ENCODE measurements at places on chromosomes 11 and 22.

- DNase-seq: no peak
Measured at GRCh38 chr11:118649941-118650340, 29.5 kb downstream of the TREH start.

DNA sequence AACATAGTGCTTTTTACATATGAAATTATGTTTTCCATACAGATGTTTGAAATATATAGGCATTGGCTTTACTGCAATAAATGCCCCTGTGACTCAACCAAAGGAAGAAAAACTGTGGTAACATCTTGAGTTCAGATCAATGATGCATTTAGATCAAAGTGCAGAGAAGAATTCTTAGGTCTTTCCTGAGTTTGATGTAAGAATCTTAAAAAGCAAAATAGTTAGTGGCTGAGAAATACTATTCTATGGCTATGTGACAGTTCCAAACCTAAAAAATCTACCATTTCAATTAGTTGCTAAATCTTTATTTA lies 93.7 kb downstream of the SOX6 start:
- DNase-seq: no peak

DNA sequence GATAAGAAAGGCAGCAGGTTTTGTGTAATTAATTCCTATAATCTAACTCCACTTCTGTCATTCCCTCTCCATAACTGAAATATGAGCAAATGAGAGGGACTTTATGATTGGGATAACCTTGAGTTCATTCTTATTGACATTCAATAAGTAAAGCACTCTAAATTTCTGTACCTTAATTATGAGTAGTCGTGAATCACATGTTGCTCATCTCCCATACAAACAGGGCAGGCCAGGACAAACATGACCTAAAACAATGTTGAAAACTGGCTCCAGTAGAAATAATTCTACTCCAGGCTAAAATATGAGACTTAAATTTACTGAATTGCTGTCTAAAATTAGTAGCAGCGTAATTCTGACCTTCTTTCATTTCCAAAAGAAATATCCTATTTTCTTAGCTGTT lies 505.4 kb downstream of the NELL1 start:
- DNase-seq: no peak

GRCh38 chr22:28442711-28443525 lies 236.7 kb downstream of the TTC28 start:
- no peak for DNase-seq

DNA sequence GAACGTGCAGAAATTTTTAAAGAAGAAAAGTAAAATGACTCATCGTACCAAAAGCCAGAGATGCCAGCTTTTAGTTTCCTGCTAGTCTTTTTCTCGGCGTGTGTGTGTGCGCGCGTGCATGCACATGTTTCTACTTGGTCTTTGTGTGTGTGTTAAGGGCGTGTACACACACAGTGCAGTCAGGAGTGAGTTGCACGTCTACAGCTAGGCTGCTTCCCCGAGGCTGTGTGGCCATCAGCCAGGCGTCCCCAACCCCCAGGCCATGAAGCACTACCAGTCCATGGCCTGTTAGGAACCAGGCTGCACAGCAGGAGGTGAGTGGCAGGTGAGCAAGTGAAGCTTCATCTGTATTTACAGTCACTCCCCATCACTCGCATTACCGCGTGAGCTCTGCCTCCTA lies 36.4 kb downstream of the KCNQ1 start:
- DNase-seq: no peak

- DNase-seq: no peak
Measured at GRCh38 chr22:17579535-17579981, 16.3 kb downstream of the SLC25A18 start.

GRCh38 chr22:29301716-29302401 lies 4.6 kb upstream of the GAS2L1 start:
- no peak for DNase-seq

- no peak for DNase-seq
Measured at GRCh38 chr22:42190274-42190673, 59.7 kb upstream of the CYP2D6 start.

DNA sequence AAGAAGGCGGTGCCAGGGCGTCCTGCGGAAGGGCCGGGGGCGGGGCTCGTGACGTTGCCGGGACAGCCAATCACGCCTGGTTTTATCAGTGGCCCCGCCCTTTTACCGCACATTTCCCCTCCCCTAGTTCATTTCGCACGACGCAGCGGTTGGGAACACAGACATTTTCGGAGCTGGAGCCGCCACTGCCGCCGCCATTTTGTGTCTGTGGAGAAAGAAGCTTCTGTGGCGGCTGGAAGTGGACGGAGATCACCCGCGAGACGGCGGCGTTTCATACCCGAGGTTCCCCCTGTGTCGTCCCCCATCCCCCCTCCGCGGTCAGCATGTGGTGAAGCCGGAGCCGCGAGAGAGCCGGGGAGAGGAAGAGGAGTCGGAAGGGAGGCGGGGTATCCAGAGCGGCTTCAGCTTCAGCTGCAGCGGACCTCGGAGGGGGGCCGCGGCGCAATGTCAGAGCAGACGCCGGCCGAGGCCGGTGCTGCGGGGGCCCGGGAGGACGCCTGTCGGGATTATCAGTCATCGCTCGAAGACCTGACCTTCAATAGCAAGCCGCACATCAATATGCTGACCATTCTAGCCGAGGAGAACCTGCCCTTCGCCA lies at the start of gene PCF11:
Gene PCF11, plus strand, starts transcription at position 136 of the 598 bp plus-strand sequence. Its CDS starts 309 bp downstream, at position 445.
- DNase-seq: no peak

- no peak for DNase-seq
Measured at GRCh38 chr11:46452918-46453517, 61.4 kb upstream of the CHRM4 start.

All from Jurkat, Clone E6-1 (cell line).